Non-pigmented ciliary epithelial cell (primary cell): ENCODE measurements at places on chromosomes 1 and 21.

- DNase-seq: no peak
These were observed 16.1 kb upstream of the PADI6 start for GRCh38 chr1:17355898-17356297.

- DNase-seq: no peak
These were observed 2.5 kb downstream of the EIF4G3 start for GRCh38 chr1:21174230-21174629.

GRCh38 chr1:83606416-83606955 lies 392.4 kb downstream of the TTLL7 start:
- no peak for DNase-seq

- no peak for DNase-seq
These were observed 64.6 kb downstream of the RHBG start for GRCh38 chr1:156433602-156434001.

- no peak for DNase-seq
These were observed 164.4 kb upstream of the EDN2 start for GRCh38 chr1:41648844-41649243.

GRCh38 chr1:91913018-91913417 lies 27.1 kb upstream of the TGFBR3 start:
- no peak for DNase-seq

GRCh38 chr21:44919913-44920693 lies 596 bp downstream of the ITGB2 start:
- no peak for DNase-seq

GRCh38 chr1:114833421-114833820 lies 21.2 kb upstream of the SYCP1 start:
- no peak for DNase-seq

GRCh38 chr21:38918607-38919346 lies 113.0 kb downstream of the ETS2 start:
- no peak for DNase-seq

- DNase-seq: peak; percentile 86
These were observed at the start of gene ARID1A for GRCh38 chr1:26695356-26696118. ARID1A (plus strand) TSS chr1:26696015; CDS start chr1:26696404, 389 bp downstream.

DNA sequence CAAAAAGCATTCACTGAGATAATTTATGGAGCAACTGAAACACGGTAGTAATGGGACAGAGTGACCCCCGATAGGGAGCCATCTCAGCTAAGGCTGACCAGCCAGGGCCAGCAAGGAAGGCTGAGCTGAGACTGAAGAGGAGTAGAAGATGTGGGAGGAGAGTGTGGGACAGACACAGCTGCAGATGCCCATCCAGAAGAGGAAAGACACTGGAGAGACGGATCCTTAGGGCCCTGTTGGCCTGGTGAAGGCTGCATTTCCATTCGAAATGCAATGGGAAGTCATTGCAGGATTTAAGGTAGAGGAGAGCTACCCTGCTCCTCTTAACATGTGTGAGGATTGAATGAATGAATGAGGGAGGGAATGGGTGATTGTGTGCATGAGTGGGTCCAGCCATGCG lies 44.0 kb upstream of the LRP8 start:
- DNase-seq: no peak

- DNase-seq: no peak
These were observed 88.3 kb downstream of the SMYD3 start for GRCh38 chr1:246418565-246419312.

DNA sequence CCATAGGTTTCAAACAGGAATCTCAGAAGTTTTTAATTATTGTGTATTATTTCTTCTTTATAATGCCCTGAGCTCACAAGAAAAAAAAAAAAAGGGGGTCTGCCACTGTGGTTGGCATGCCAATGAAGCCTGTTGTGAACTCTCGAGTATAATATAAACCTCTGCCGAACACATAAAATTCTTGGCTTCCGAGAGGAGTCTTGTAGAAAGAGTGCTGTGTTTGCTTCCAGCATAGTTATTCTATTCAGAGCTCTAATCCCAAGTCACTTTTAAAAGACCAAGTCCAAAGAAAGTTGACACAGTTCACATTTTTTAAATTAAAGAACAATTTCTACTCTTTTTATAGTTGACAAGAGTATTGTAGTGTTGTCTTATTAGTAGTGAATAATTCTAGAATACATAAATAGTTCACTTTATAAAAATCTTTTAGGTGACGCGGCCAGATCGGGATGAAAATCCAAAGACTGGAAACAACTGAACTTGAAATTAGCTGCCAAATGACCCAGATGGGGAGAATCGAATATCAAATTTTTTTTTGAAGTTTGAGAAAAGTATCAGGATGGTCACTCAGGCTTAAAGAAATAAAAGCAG lies 293.2 kb downstream of the DUSP10 start:
- DNase-seq: no peak

GRCh38 chr1:165873481-165873880 lies 46.1 kb downstream of the UCK2 start:
- no peak for DNase-seq

GRCh38 chr1:40384413-40384762 lies 10.9 kb downstream of the SMAP2 start:
- DNase-seq: no peak

GRCh38 chr1:110076789-110077500 lies 6.5 kb upstream of the ALX3 start:
- no peak for DNase-seq

- DNase-seq: peak; percentile 13
These were observed 101.5 kb upstream of the ARHGEF16 start for GRCh38 chr1:3352952-3353331.

GRCh38 chr1:171852272-171852671 lies 11.0 kb downstream of the DNM3 start:
- DNase-seq: no peak

DNA sequence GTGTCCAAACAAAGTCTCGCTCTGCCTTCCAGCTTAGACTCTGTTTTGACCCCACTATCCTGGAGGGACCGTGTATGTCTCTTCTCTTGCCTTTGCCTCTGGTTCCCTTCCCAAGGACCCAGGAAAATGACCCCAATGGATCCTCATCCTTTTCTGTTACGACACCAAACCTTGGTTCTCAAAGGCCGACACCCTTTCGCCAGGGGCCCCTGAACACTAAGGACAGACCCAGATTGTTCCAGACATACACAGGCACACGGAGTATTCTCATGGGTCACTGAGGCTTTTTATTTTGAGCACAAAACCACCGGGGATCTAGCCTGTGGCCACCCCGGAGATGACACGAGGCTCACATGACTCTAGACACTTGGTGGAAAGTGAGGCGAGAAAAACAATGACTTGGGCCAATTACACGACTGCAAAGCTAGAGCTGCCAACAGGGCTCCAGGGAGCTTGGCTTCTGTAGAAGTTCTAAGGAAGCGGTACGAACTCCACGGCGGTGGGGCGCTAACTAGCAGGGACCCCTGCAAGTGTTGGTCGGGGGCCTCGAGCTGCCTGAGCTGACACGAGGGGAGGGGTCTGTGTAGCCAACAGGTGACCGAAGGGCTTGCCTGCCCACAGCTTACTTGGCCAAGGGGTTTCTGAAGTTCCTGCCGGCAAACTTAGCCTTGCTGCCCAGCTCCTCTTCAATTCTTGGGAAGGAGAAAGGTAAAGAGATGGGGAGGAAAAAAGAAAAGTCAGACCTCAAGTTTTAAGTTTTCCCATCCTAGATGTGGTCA lies 17.6 kb downstream of the ENO1 start:
- no peak for DNase-seq

DNA sequence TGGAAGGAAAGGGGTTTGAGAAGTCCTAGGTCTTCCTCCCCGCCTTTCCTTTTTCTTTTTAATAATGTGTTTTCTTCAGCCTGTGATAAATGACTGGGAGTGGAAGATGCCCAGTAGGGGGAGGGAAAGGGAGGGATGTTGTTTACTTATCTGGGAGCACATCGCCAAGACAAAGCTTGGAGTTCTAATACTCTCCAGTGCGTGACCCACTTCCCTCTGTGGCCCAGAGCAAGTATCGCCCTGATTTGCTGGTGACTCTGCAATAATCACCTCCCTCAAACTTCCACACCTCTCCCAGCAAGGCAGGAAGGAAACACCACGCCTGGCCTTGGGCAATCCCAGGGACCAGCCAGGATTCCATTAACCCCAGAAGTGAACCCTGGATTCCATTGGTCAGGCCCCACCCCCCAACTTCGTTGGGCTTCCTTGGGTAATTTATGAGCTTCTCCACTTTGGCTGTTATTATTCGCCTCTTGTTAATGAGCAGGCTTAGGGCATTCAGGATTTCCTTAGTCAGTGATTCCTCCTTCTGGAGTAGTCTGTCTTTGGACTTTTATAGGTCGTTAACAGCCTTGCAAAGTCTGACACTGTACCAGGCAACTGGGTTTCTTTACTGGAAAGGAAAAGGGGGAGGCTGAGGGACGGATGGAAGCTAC lies 24.3 kb upstream of the GRHL3 start:
- no peak for DNase-seq

GRCh38 chr1:167635941-167636340 lies 5.9 kb downstream of the RCSD1 start:
- DNase-seq: no peak

DNA sequence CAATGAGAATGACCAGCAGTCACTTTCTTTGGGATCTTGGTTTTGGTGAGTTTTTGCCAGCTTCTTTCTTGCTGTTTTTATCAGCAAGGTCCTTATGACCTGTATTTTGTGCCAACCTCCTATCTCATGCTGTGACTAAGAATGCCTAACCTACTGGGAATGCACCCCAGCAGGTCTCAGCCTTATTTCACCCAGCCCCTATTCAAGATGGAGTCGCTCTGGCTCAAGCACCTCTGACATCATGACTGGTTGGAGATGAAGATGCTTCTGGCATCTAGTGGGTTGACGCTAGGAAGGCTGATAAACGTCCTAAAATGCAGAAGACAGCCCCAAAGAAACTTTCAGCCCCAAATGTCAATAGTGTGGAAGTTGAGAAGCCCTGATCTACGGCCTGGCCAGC lies 33.6 kb upstream of the NHLH2 start:
- no peak for DNase-seq
